ENCODE measurements at places on chromosomes 1 and 21.

GRCh38 chr21:34807881-34808568 lies 139.2 kb downstream of the CLIC6 start:
- peak; percentile 85 for DNase-seq

DNA sequence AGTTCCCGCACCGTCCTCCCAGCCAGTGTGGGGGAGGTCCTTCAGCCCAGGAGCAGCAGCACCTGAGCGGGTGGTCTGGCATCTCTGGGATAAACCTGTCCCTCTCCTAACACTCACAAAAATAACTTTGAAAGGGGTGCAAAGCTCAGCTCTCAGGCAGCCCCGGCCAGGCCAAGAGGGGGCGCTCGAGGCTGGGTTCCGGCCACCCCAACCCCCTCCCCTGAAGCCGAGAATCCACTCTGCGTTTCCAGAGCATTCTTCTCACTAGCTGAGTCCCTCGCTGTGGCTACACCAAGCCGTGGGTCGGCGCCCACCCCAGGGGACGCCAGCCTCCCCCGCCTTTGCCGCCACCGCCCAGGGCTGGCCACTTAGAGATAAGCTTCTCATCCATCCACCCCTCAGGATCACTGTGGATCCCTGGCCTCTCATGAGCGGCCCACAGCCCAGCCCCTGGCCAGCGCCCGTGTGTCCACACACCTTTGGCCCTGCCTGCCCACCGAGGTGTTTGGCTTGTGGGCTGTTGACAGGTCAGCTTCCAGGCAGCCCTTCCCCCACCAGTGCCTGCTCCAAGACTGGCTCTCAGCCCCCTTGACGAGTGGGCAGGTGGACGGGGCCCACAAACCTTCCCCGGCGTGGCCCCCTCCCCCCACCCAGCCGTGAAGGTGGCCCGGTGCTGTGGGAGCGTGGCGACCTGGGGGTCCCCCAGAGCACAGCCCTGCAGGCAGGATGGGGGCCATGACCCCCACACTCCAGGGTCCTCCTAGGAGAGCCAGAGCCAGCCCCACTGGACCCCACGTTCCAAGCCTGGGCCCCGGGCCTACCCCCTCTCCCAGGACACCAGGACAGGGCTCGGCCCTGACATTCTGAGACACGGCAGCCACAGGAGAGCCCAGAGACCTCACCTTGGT lies 1.9 kb downstream of the FTCD start:
- no peak for DNase-seq

GRCh38 chr1:74650561-74650960 lies 23.0 kb downstream of the ERICH3 start:
- no peak for DNase-seq

- no peak for DNase-seq
These were observed 14.3 kb upstream of the ADARB1 start for GRCh38 chr21:45060089-45060488.

DNA sequence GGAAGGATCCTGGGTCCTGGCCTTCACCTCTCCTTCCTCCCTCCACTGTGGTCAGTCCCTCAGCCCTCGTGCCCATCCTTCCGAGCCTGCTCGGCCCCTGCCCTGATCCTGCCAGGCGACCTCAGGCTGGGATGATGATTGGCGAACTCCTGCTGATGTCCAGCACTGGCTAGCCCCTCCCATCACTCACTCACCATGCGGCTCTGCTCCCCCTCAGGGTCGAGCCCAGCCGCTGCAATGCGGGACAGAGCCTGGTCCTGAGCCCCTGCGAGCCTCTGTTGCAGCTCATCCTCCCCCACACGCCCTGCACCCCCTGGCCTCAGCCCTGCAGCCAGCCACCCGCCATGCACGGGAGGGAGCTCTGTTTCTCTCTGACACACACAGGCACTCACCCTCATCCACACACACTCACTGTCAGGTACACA lies 100.2 kb downstream of the DMRTB1 start:
- DNase-seq = no peak

DNA sequence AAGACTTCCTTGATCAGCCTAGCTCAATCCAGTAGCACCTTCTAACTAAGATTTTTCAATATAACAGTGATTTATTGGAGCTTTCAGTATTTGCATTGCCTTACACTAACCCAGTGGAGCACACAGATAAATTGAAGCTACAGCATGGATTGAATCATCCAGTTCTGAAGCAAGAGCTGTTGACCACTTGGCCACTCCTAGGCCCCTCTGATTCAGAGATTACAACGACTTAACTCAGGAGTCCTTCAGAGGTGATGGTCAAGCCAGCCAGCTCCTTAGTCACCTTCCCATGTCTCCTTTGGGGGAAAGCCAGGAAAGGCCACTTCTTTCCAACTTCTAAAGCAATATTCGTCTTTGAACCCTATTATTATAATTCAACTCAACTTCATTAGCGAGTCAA lies 151.8 kb downstream of the TENT5C start:
- DNase-seq = no peak

GRCh38 chr21:45513741-45514310 lies 28.4 kb downstream of the SLC19A1 start:
- no peak for DNase-seq

DNA sequence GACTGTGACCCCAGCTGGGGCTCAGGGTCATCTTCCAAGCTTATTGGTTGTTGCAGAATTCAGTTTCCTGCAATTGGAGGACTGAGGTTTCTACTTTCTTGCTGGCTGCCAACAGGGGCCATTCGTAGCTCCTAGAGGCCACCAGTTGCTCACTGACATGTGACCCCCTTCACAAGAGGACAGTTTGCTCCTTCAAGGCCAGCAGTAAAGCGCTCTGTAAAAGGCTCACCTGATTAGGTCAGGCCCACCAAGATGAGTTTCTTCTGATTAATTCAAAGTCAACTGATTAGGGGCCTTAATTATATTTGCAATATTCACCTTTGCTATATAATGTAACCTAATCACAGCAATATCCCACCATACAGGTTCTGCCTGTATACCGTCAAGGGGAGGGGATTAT lies 68.9 kb downstream of the SLC9A1 start:
- no peak for DNase-seq

- DNase-seq = no peak
These were observed 24.7 kb upstream of the KDM4A start for GRCh38 chr1:43625063-43625780.

DNA sequence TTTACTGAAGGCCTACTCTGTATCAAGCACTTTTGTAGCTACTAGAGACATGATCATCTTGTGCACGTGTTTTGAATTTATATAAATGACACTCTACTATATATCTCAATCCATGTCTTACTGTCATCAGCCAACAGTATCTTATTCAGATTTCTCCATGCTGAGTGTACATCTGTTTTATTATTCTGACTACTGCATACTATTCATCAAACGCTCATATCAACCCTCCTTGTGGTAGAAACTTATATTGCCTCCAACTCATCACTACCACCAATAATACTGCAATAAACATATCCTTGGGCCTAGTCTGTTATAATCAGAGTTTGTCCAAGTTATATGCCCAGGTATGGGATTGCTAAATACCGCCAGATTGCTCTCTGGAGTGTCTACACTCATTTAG lies 81.6 kb upstream of the IRF2BP2 start:
- peak; percentile 39 for DNase-seq

- DNase-seq = peak; percentile 87
These were observed 21.8 kb upstream of the ERRFI1 start for GRCh38 chr1:8047686-8048445.

- DNase-seq = no peak
These were observed 1.7 kb downstream of the BTG2 start for GRCh38 chr1:203306965-203307541.

DNA sequence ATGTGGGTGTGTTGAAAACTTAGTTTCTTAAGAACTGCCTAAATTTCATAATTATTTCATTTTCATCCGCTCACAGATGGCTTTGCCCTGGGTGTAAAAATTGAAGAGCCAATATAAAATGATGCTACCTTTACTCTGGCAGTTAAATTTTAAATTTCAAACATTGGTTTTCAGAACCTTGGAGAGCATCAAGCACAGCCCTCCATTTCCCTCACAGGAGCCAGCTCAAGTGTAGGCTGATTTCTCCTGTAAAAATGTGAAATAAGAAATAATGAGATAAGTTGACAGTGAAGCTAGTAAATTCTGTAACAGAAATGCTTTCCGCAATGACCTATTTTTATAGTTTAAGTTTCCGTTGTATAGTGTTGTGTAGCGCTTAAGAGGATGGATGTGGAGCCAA lies 53.9 kb upstream of the AKT3 start:
- no peak for DNase-seq

DNA sequence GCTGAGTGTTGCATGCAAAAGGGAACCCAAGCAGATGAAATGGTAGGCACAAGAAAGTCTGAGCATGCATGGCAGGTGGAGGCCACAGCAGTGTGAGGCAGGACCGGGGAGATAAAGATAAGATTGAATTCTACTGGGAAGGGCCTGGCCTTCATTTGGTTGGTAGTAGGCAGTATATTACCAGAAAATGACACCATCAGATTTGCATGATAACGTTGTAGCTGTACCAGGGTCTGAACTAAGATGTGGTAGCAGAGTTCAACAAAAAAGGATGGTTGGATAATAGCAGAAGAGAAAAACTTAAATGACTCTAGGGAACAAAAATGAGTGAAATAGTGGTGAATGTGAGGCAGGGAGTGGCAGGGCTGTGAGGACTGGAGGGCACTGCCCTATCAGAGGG lies 75.6 kb upstream of the DNAJC6 start:
- DNase-seq = no peak

- no peak for DNase-seq
These were observed 18.1 kb downstream of the NOS1AP start for GRCh38 chr1:162087574-162087973.

GRCh38 chr1:222852326-222852725 lies 37.5 kb downstream of the DISP1 start:
- no peak for DNase-seq

GRCh38 chr1:47772281-47772680 lies 224.9 kb downstream of the TRABD2B start:
- DNase-seq = no peak

GRCh38 chr1:19770436-19771190 lies 29.1 kb downstream of the TMCO4 start:
- no peak for DNase-seq

GRCh38 chr1:58649555-58649954 lies 50.3 kb downstream of the MYSM1 start:
- DNase-seq = no peak

DNA sequence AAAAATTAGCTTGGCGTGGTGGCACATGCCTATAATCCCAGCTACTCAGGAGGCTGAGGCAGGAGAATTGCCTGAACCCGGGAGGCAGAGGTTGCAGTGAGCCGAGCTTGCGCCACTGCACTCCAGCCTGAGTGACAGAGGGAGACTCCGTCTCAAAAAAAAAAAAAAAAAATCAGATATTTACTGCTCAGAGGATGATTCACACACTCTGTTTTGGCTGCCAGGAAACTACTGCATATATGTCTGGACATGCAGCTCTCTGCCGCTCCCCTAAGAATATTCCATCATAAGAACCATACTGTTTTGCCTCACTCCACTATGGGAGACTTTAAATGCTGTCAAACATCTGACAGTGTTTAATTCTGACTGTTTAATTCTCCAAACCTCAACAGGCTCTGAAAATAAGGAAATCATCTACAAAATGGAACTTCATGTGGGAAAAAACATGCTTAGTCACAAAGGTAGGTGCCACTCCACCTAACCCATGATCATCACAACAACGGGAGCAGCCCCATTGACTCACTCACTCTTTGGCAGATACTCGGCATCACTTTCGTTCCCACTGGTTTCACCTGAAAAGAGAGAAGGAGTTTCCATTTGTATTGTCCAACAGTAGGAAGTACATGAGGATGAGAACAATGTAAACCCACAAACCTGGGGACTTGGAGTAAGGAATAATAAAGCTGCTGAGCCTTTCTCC lies 29.3 kb upstream of the BCAS2 start:
- peak; percentile 3 for DNase-seq

GRCh38 chr1:1914101-1914970 lies 724 bp upstream of the CALML6 start:
- no peak for DNase-seq

- no peak for DNase-seq
These were observed 16.8 kb upstream of the HCRTR1 start for GRCh38 chr1:31600641-31601040.

GRCh38 chr1:245880754-245881403 lies 626.2 kb downstream of the SMYD3 start:
- DNase-seq = peak; percentile 91

DNA sequence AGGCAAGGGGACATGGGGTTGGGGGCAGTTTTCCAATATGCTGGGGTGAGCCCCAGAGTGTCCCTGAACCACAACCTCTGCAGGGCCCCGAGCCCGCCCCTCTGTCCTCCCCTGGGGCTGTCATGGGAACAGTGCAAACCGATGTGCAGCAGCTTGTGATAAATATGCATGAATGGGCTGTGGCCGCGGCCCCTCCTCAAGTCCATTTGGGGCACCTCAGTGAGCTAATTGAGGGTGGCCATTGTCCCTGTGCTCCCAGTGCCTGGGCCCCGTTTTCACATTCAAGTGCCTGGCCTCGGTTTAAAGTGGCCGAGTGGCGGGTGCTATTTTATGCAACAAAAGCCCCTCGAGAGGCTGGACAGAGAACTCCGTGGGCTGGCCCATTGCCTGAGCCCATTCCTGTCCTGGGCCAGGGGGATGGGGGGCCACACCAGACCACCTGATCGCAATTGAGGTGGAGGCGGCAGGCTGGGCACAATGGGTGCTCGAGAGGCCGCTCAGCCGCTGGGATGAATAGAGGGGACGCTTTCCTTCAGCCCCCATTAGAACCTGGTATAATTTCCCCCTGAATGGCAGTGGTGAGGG lies 193.7 kb downstream of the FOXD2 start:
- DNase-seq = no peak

- no peak for DNase-seq
These were observed 6.3 kb upstream of the VPS26C start for GRCh38 chr21:37273440-37273839.

- DNase-seq = no peak
These were observed 1.9 kb downstream of the OR2B11 start for GRCh38 chr1:247456021-247456420.

GRCh38 chr1:42145389-42145716 lies 7.9 kb upstream of the GUCA2B start:
- DNase-seq = no peak

DNA sequence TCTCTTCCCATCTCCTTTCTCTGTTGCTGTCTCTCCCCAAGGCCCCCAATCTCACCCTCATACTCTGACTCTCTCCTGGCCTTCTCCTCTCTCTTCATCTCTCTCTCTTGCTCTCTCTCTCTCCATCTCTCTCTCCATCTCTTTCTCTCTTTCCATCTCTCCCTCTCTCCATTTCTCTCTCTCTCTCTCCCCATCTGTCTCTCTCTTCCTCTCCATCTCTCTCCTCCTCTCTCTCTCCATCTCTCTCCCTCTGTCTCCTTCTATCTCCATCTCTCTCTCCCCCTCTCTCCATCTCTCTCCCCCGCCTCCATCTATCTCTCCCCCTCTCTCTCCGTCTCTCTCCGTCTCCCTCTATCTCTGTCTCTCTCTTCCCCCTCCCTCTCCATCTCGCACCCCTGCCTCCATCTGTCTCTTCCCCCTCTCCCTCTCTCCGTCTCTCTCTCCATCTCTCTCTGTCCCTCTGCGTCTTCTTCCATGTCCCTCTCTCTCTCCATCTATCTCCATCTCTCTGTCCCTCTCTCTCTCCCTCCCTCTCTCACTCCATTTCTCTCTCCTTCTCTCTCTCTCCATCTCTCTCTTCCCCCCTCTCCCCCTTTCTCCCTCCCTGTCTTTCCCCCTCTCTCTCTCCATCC lies 16.0 kb upstream of the EPHA8 start:
- no peak for DNase-seq

Data from fibroblast of skin of left quadriceps (primary cell).